ENCODE measurements at places on chromosomes 13 and 19.

- DNase-seq, result no peak
Measured at GRCh38 chr19:33394723-33395560, 21.4 kb downstream of the CEBPG start.

- DNase-seq, result no peak
Measured at GRCh38 chr19:16146112-16146511, 2.6 kb downstream of the HSH2D start.

DNA sequence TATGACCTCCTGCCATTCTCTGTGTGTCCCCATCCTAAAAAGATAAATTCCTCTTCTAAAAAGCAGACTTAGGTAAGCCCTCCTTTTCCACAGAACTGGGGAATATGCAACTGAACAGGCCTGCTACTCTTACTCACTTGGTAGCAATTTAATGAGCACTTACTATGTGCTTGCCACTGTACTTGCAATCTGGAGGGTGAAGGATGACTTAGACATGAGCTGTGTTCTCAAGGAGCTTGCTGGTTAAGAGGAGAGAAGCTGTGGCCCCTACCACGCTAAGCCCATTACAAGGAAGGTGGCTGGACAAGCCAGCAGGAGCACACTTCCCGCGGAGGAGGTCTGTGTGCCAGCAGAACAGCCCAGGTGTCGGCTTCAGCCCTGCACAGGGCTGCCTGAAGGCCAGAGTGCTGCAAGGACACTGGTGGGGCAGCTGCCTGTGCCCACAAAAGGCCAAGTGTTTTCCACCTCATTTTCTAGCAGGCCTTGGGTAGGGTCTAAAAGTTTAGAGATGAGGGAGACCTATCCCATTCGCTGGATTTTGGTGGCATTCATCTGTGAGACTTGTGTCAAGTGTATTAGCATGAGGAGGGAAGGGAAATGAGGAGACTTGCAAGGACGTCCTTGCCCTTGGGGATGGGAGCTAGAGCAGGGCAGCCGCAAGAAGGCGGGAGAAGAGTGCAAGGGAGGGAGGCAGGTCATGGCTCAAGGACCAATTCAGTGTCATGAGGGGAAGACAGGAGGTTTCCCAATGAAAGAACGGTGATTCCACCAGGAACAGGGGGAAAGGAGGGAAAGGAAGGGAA, 52.0 kb downstream of the COL4A1 start:
- no peak for DNase-seq

- no peak for DNase-seq
Measured at GRCh38 chr13:68927387-68928026, 1180.1 kb upstream of the ATXN8OS start.

DNA sequence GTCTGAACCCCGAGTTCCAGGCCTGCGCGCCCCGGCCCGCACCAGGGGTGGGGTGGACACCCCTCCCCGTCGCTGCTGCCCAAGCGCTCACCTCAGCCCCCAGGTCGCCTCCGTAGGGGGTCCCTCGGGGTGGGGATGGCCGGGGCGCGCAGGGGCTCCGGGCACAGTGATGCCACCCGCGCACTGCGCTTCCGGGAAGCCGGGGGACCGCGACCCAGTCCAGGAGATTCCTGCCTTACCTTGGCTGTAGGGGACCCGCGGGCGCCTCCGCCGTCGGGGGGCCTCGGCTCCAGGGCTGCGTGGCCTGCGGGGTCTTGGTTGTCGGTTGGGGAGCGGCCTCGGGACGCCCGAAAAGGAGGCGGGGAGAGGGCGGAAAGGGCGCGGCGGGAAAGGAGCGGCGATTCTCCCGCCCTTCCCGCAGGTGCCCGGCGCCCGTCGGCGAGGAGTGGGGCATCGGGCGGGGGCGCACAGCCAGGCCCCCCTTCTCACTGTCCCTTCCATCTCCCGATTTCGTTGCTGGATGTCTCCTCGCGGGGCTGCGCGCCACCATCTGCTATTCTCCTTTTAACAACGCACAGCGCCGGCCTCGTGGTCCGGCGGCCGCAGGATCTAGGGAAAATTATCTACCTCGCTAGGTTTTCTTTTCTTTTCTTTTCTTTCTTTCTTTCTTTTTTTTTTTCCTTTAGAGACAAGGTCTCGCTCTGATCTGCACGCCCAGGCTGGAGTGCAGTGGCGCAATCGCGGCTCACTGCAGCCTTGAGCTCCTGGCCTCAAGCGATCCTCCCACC, at the start of gene KEAP1:
TSS of gene KEAP1 (minus strand) at position 355 of the 788 bp plus-strand sequence. CDS start 3,323 bp downstream, outside the sequence.
- no peak for DNase-seq

Measured in DMS 273 treated with DMSO at 0.1 percent for 48 hours (cell line).